ENCODE measurements at places on chromosomes 3 and 15. TPM values are rescaled to one million over a fixed set of nuclear protein-coding genes. Genes with fewer than 3 reads are reported as not detected.

GRCh38 chr3:133595341-133595740 lies 21.9 kb downstream of the CDV3 start:
- no peak for DNase-seq

DNA sequence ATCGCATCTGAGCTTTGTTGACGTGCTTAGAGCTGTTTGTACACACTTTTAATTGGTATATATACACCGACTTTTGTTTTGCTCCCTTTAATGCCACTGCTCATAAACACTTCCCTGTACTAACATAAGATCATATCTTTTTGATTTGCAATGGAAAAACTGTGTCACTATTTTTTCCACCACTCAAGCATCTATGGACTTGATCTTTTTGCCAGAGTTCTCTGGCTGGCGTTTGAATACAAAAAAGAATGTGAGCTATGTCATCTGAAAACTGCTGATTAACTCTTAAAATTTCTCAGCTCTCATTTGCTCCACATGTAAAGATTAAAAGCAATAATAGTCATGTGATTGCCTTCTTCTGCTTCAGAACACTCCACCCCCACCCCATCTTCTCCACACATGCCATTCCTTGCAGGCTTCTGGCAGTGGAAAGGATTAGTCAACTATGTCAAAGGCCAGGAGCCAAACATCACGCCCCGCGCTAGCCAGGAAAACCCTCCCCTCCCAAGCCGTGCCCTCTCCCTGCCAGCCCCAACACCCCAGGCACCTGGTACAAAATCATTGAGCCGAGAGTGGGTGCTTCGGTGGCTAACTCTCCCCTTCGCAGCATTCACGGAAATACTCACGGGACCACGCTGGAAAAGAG lies 123.4 kb upstream of the MEF2A start:
- DNase-seq = no peak

The CYP1A1 gene
- not detected for polyA plus RNA-seq

DNA sequence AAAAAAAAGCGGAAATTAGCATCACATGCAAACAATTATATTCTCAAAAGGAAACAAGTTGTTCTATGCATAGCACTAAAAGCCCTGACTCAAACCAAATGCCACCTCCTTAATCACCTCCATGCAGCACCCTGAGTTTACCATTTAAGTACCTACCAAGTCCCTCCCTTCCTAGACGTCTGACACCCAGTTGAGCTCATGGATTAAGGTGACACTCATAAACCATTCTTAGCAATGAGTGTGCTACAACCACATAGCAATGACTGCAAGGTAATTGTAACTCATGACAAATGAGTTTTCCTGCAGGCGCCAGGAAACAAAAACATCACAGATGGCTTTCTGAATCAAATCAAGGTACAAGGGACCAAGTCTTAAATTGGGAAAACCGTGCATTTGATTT lies 32.0 kb downstream of the WWTR1 start:
- no peak for DNase-seq

GRCh38 chr3:142563496-142563997 lies 15.0 kb downstream of the ATR start:
- DNase-seq = no peak
